ENCODE measurements at places on chromosomes 3 and 15.

GRCh38 chr3:180189310-180189648, 152.5 kb upstream of the PEX5L start:
- DNase-seq: no peak

- DNase-seq: no peak
These were observed 65.1 kb downstream of the AP4E1 start for GRCh38 chr15:50973605-50974004.

- no peak for DNase-seq
These were observed 176.2 kb downstream of the PEX5L start for GRCh38 chr3:179860275-179861107.

GRCh38 chr3:129493206-129493605, 35.2 kb upstream of the RHO start:
- no peak for DNase-seq

DNA sequence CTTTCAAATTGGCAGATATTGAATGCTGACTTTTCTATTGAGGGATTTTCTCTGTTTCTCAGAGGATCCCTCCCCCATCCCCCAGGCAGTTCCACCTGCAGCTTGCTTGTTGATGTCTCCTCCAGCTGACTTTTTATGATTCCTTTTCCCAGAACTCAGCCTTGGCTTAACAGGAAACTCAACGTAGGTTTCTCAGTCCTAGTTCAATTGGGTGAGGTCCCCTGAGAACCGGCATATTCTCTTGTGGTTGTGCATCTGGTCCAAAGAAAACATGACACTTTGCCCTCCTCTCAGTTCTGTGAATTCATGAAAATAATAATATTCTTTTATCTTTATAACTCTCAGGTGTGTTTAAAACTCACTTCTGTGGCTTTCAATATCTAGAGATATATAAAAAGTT, 1222.1 kb downstream of the OTOL1 start:
- no peak for DNase-seq

DNA sequence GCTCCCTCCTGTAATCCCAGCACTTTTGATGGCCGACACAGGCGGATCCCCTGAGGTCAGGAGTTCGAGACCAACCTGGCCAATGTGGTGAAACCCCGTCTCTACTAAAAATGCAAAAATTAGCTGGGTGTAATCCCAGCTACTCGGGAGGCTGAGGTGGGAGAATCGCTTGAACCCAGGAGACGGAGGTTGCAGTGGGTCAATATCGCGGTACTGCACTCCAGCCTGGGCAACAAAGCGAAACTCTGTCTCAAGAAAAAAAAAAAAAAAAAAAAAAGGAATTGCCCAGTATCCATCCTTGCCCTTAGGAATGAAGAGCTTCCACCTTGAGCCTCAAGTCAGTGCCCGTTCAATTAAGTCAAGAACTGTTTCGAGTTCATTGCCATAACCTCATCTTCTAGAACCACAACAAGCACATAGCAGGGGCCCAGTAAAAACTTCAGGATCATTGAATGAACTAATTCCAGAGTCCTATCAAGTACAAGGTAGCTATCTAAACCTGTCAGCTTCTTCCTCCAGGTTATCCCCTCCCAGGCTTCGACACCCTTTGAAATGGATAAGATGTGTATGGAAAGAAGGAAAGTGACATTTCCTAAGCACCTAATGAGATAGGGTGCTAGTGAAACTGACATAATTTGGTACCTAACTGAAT, 826 bp downstream of the DBR1 start:
- no peak for DNase-seq

- DNase-seq: peak; percentile 17
These were observed 12.0 kb downstream of the EXOSC7 start for GRCh38 chr3:44988073-44988472.

GRCh38 chr3:5563537-5564277, 376.2 kb downstream of the EDEM1 start:
- DNase-seq: no peak

- no peak for DNase-seq
These were observed 18.9 kb upstream of the HCN4 start for GRCh38 chr15:73387507-73388255.

GRCh38 chr3:131491775-131492174, 11.0 kb downstream of the MRPL3 start:
- DNase-seq: no peak

- DNase-seq: no peak
These were observed 256.3 kb downstream of the SCAPER start for GRCh38 chr15:76648732-76649444.

- no peak for DNase-seq
These were observed 133.0 kb upstream of the THBS1 start for GRCh38 chr15:39447881-39448280.

DNA sequence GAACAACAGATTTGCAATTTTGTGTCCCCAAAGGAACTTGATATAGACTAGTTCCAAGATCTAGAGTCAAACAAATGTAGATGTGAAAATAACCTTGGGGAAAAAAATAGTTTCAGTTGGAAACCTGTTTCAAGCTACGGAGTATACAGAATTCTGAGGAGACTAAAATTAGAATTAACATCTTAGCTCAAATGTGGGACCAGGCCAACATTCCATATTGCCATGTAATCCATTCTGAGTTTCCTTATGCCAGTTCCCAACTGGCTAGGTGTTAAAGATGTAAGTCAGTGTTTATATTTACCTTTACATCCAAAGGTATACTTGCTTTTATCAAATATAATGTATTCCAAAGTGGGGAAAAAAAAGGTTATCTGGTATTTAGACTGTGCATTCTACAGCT, 76.3 kb downstream of the UBE3A start:
- DNase-seq: no peak

GRCh38 chr3:139326707-139327106, 17.1 kb upstream of the MRPS22 start:
- no peak for DNase-seq

- DNase-seq: no peak
These were observed 742 bp downstream of the TNK2 start for GRCh38 chr3:195907684-195907933.

GRCh38 chr15:57562196-57562769, 29.4 kb upstream of the MYZAP start:
- no peak for DNase-seq

- no peak for DNase-seq
These were observed 9.0 kb downstream of the PLCL2 start for GRCh38 chr3:16893618-16894200.

- DNase-seq: peak; percentile 39
These were observed 321.9 kb upstream of the RASGRP1 start for GRCh38 chr15:38886315-38887163.

DNA sequence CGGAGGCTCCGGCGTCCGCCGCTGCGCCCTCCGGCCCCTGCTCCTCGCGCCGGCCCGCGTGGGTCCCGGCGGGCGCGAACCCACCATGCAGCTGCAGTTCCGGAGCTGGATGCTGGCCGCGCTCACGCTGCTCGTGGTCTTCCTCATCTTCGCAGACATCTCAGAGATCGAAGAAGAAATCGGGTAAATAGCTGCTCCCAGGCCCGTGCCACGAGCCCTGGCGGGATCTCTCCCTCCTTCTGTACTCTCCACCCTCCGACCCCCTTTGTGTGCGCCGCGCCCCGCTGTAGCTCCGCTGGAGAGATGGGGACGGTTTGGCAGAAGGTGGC, 263 bp downstream of the ST8SIA2 start:
- no peak for DNase-seq

GRCh38 chr3:15750143-15750542, 47.6 kb downstream of the ANKRD28 start:
- no peak for DNase-seq

DNA sequence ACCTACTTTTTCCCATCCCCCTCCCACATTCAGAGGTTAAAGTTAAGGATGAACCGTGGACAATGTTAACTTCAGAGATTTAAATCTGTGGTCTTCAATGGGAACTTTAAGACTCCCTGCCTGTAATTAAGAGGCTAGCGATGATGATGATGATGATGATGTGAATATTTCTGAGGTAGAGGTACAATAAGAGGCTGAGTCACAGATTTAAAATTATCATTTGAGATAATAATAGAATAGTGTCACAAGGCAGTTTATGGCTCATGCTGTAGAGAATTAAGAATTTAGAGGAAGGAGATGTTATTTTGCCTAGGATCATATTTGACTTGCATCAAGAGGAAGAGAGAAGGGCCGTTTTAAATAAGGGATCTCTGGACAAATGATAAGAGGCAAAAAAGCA, 146.2 kb downstream of the BBX start:
- DNase-seq: no peak

DNA sequence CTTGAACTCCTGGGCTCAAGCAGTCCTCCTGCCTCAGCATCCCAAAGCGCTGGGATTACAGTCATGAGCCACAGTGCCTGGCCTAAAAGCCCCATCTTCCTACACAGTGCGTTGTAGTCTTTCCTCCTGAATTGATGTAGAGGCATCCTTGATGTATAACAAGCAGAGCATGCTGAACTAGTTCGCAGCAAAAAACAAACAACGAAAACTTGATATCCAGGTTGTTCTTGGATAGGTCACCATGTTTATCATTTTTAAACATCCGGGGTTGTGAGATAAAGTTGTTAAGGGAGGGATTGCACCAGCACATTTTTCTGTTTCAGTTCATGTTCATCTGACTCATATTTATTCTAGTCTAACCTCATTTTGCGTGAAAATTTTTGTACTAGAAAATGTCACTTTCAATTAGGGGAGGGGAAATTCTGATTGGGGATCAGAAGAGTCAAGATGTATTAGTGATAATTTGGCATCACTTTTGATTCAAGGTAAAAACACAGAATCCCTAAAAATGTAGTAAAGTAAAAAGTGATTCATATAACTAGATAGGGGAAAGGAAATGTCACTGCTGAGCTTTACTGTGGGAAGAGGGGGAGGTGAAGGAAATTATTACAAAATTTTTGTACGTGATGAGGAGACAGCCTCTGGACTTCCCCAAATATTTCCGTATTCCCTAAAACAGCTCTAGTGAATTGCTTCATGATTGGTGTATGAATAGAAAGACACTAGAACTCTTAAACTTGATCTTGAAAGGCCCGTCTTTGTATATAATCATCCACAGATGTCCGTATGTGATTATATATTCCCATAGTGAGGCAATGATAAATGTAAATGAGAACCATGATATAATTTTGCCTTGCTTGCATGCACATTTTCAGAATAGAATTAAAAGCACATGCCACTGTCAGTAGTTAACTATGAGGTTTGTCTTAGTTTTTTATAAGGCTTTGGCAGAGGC, 22.9 kb downstream of the RAB8B start:
- DNase-seq: no peak

- DNase-seq: peak; percentile 12
These were observed 18.9 kb downstream of the CCPG1 start for GRCh38 chr15:55389264-55389607.

DNA sequence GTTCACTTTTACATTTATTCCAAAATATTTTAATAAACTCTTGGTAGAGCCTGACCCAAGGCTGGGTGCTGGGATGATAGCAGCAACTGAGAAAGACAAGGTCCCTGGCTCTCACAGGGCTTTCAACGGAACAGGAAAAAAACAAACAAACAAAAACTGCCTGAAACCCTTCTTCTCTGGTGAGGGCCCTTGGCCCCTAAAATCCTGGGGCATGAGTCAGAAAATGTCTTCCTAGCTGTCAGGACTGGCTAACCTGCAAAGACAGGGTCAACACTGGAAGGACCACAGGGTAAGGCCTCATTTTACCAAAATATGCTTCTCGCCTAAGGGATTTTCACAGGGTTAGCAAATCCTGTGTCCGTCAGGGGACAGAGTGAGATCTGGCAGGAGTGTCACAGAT, 45.7 kb upstream of the WNT5A start:
- DNase-seq: no peak

DNA sequence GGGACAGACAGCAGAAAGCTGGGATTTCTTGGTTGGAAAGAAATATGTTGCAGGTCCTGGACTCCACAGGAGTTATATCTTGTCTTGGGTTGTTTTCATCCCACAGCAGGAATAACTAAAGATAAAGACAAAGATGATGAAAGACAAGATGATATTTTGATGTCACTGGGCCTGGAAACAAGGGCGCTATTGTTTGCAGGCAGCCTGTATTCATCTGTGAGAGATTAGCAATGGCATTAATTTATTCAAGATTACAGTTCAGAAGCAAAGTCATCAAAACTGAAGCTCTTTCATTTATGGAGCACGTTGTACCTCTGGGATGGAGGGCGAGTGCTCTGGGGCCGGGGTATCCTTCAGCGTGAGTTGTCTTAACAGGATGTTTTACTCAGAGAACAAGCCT, 213.8 kb downstream of the LRTM1 start:
- DNase-seq: no peak

- DNase-seq: no peak
These were observed 51.5 kb downstream of the SST start for GRCh38 chr3:187618722-187619121.

DNA sequence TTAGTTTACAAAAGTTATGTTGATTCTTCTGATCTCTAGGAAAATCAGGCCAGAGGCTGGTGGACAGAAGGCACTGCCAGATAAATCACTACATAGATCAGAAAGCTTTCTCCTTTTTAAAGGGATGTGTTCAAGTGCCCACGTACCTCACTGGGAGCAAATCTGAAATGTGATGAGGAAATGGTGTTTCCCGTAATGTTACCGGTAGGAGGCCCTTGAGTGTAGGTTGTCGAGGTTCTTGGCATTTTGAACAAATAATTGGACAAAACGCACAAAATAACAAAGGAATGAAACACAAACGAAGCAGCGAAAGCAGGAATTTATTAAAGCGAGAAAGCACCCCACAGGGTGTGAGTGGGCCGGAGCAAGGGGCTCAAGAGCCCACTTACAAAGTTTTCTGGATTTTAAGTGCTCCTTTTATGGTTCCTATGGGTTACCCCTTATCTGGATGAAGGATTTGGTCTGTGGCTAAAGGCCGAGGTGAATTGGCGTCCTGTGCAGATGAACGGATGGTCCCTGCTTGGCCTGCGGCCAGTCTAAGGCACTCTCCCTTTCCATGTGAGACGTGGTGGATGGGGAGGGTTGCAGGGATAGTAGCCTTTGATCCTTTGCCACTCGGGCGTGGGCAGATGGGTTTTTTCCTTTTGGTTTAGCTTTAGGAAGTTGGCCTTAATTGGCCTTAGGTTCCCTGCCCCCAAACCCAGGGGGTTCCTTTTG, 1.0 kb downstream of the SNX1 start:
- peak; percentile 55 for DNase-seq

DNA sequence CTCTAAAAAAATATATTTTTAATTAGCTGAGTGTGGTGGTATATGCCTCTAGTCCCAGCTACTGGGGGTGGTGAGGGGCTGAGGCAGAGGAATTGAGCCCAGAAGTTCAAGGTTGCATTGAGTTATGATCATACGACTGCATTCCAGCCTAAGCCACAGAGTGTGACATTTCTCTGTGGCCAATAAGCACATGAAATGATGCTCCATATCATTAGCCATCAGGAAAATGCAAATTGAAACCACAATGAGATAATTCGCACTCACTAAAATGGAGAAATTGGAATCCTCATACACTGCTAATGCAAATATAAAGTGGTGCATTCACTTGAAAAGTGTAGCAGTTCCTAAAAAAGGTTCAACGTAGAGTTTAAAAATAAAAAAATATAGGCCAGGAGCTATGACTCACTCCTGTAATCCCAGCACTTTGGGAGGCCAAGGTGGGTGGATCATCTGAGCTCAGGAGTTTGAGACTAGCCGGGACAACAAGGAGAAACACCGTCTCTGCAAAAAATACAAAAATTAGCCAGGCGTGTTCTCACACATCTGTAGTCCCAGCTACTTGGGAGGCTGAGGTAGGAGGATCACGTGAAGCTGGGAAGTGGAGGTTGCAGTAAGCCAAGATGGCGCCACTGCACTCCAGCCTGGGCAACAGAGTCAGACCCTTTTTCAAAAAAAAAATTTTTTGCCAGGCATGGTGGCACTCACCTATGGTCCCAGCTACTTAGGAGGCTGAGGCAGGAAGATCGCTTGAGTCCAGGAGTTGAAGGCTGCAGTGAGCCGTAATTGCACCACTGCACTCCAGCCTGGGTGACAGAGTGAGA, 35.2 kb downstream of the IFT122 start:
- no peak for DNase-seq

- DNase-seq: no peak
These were observed 31.5 kb downstream of the SRGAP3 start for GRCh38 chr3:9217784-9218513.

All from ACHN (cell line).